NCI-H748 treated with DMSO at 0.1 percent for 48 hours (cell line): ENCODE measurements at places on chromosomes 3 and 15.

GRCh38 chr3:171145798-171146197 is 119.3 kb upstream of the SLC2A2 start:
- no peak for DNase-seq

GRCh38 chr3:56055546-56055945 is 412.7 kb downstream of the ERC2 start:
- no peak for DNase-seq

DNA sequence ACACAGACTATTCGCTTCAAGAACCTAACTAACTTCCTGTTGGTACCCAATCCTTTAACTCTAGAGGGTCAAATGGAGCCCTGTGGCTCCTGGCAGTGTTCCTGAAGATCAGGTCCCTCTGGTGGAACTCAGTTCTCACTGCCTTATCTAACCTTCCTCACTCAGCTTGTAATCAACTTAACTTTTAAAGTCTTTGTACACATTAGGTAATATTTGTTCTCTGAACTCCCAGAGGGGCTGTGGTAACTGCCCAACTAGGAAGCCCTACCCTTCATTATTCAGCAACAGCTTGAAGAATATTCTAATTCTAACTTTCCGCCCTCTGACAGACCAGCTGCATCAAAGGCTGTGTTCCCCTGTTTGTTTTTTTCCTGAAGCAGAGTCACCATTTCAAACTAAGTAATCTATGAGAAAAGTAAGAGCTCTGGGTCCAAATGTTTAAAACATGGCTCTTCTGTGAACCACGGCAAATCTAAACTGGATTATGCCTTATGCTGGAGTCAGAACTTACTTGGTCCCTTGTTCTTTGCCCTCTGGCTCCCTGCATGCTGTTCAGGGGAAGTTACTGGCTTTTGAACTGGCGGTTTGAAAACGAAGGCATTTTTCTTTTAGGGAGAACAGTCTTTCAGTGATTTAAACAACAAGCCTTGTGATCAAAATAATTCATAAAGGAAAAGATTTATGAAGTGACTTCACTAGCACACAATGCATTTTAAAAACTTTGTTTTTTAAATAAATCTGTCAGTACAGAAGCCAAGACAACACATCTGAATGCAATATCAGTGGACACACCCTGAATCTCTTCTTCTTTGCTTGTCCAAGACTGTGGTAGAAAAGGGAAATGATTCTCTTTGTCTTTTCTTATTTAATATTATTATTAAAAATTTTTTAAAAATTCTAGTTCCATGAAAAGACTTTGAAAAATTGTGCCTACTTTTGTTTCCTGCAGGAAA is 365.6 kb downstream of the TIGIT start:
- no peak for DNase-seq

DNA sequence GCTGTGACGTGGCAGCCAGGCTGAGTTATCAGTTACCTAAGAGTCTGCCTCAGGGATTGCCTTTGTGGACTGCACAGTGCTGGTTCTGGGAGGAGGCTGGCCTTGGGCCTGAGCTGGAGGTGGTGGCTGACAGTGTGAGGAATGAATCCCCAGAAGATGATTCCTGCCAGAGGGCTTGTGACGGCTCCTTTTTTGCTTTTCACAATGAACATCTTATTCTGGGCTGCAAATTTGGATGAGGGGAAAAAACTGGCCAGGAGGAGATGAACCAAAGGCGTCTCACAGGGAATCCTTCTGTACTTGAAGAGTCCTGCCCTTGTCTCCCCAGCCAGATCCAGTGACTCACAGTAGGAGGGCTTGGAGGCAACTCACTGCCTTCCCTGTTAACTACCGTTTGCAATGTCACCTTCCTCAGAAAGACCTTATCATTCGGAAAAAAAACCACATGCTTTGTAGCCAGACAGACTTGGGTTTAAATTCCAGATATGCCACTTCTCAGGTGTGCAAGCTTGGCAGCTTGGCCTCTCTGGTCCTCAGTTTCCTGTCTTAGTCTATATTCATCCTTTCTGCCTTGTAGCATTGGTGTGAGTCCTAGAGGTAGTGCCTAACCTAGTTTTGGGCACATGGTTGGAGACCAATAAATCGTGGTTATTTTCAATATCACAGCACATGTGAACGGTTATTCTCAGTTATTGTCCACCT is 19.1 kb downstream of the ST6GAL1 start:
- no peak for DNase-seq

GRCh38 chr15:41958002-41958420 is 14.3 kb downstream of the EHD4 start:
- DNase-seq = no peak

DNA sequence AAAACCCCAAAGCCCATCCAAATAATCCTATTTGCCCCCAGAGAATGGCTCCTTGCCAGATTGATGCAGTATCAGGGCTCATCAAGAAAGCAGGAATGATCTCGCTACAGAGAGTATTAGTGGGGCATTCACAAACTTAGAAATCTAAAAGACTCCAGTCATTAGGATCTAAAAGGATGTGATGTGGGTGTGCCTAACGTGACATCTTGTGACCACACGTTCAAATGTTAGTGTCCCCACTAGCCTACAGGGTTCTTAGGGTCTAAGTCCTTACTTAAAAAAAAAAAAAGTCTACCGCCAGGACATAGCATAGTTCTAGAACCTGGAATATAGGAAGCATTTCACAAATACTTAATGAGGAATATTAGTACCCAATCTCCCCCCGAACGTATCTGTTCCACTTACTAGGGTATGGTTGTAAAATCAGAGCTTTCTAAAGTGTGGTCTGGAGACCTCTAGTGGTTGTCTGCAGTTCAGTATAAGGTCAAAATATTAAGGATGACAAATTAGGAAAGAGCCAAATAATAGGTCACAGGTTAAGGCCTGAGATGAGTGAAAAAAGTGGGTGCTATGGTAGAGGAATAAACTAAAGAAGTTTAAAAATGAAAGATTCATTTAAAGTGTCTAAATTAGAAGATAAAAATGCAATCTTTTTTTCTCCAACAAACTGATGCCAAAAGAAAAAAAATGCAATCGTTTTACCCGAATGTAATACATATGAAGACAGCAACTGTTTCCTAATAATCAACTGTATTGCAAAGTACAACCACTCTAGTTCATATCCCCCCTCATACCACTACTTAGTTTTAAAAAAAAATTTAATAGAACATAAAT is 4.2 kb upstream of the CHRM5 start:
- DNase-seq = peak; percentile 0

GRCh38 chr3:78917536-78917935 is 850.3 kb downstream of the ROBO1 start:
- DNase-seq = no peak

DNA sequence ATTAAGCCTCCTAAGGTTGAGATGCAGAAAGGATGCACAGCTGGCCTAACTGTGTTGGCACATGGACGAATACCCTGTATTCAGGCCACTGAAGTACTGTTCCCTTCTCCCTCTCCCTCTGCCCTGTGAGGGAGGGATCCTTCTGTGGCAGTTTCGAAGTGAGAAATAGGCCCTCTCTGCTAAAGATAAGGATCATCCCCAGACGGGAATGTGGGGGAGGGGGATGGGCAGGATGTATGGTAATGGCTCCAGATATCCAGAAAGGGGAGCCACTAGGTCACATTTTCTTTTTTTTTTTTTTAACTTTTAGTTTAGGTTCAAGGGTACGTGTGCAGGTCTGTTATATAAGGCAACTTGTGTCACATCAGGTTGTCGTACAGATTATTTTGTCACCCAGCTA is 463.1 kb downstream of the TBL1XR1 start:
- DNase-seq = no peak

- no peak for DNase-seq
These were observed 43.4 kb upstream of the ARL14 start for GRCh38 chr3:160633361-160634083.

- no peak for DNase-seq
These were observed 56.9 kb downstream of the AMOTL2 start for GRCh38 chr3:134317106-134317947.

DNA sequence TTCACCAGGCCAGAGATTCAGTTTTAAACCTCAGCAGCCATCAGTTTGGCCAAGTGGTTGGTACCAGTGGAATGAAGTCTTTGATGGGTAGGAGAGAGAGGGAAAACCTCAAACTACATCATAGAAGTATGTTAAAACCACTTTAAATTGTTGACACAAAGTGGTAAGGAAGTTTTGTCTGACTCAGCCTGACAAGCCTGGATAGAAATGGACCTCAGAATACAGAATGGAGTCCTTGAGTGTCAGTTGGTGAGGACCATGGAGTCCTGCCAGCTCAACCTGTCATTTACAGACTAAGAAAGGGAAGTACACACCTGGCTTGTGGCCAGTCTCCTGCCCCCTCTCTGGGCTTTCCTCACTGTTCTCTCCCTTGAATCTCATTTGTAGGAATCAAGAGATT is 12.1 kb downstream of the EAF1 start:
- DNase-seq = no peak
